Occipital lobe (tissue), 3 donors: ENCODE measurements at places on chromosomes 4 and X. TPM values are rescaled to one million over a fixed set of nuclear protein-coding genes. Genes with fewer than 3 reads are reported as not detected.

ZNF41 gene
- total RNA-seq: 9.2 TPM

GPRASP2 gene
- 70.0 TPM for total RNA-seq

PPP2R2C gene
- total RNA-seq: 44.1 TPM

MAGEB1 gene
- total RNA-seq: not detected

FGFR3 gene
- 14.7 TPM for total RNA-seq

- DNase-seq: no peak
These were observed 6.0 kb upstream of the NAF1 start for GRCh38 chr4:163172647-163173046.

DNA sequence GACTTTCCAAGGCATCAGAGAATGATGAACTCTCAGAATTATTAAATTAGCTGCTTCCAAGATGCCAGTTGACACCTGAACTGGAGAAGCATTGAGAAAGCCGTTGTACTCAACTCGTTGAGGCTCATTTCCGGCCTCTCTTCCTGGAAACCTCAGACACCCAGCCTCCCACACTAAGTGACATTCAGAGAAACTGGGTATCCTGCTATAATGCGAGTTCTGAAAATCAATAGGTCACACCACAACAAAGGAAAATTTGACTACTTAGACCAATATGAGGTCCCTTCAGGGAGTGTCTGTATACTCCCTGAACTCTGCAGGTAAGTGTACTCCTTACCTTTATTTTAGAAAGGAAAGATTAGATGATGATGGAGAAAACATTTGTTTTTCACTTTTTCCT lies 51.2 kb downstream of the ENPEP start:
- DNase-seq: no peak

- no peak for DNase-seq
These were observed 38.9 kb downstream of the PDHA1 start for GRCh38 chrX:19382555-19383145.

- no peak for DNase-seq
These were observed 162.5 kb downstream of the COL4A6 start for GRCh38 chrX:108275732-108276131.

- peak; percentile 55 for DNase-seq
These were observed 77.4 kb upstream of the PRSS48 start for GRCh38 chr4:151199319-151200190.
